H1 (cell line): ENCODE measurements at places on chromosomes 7 and 10. TPM values are rescaled to one million over a fixed set of nuclear protein-coding genes. Genes with fewer than 3 reads are reported as not detected.

Gene RNF133
- 0.39 TPM in 1 of 2 replicates, not detected in the other for total RNA-seq

Gene GRM3
- 3.4 and 4.2 TPM in 2 replicates for total RNA-seq

Gene ATOH7
- 0.21 and 0.39 TPM in 2 replicates for total RNA-seq

Gene NPY4R2
- total RNA-seq: not detected in 2 replicates

Gene TUBB8
- 1.4 and 1.5 TPM in 2 replicates for total RNA-seq

Gene TRIM4
- total RNA-seq: 6.6 and 7.3 TPM in 2 replicates

Gene DNAH11
- 4.9 and 6.1 TPM in 2 replicates for total RNA-seq

Gene PDE6C
- total RNA-seq: not detected in 2 replicates

Gene RTKN2
- total RNA-seq: 22.1 and 24.6 TPM in 2 replicates

Gene PNLIPRP1
- not detected in 2 replicates for total RNA-seq

Gene CNTNAP2
- total RNA-seq: 69.1 and 71.0 TPM in 2 replicates

Gene SEMA4G
- 7.1 and 7.6 TPM in 2 replicates for total RNA-seq

Gene ADCY1
- total RNA-seq: 25.9 and 26.9 TPM in 2 replicates

Gene GARIN1A
- total RNA-seq: 0.29 and 0.34 TPM in 2 replicates

Gene MYOZ1
- 2.6 and 2.7 TPM in 2 replicates for total RNA-seq
